Stimulated activated CD8-positive, alpha-beta memory T cell treated with anti-CD3 and anti-CD28 coated beads, Interleukin-15, amount 100 ng/mL, for 48 hours (primary cell): ENCODE measurements at places on chromosomes 2 and 18.

GRCh38 chr2:24082787-24083566 lies 1.7 kb downstream of the TP53I3 start:
- DNase-seq, result no peak

GRCh38 chr2:60486067-60486466 lies 67.4 kb downstream of the BCL11A start:
- DNase-seq, result no peak

- DNase-seq, result no peak
Observed at GRCh38 chr2:230762317-230762896, 49.8 kb downstream of the CAB39 start.

DNA sequence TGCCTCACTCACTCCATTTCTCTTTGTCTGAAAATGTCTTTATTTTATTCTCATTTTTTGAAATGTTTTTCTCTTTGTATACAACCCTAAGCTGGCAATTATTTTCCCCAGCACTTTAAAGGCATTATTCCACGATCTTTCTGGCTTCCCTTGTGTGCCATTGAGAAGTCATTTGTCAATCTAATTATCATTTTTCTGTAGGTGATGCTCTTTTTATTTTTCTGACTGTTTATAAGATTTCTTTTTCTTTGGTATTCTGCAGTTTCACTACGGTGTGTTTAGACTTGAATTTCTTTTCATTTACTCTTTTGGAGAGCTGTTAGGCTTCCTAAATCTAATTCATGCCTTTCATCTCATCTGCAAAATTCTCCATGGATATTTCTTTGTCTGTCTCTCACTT lies 8.1 kb downstream of the SCYGR4 start:
- DNase-seq, result no peak

- DNase-seq, result peak; percentile 10
Observed at GRCh38 chr18:11851806-11852337, 659 bp downstream of the CHMP1B start.

- DNase-seq, result no peak
Observed at GRCh38 chr2:113180131-113180946, 6.6 kb downstream of the PSD4 start.

- no peak for DNase-seq
Observed at GRCh38 chr2:222671259-222672067, at the start of gene MOGAT1. MOGAT1 (plus strand) TSS chr2:222671658; CDS start chr2:222671786, 128 bp downstream.

DNA sequence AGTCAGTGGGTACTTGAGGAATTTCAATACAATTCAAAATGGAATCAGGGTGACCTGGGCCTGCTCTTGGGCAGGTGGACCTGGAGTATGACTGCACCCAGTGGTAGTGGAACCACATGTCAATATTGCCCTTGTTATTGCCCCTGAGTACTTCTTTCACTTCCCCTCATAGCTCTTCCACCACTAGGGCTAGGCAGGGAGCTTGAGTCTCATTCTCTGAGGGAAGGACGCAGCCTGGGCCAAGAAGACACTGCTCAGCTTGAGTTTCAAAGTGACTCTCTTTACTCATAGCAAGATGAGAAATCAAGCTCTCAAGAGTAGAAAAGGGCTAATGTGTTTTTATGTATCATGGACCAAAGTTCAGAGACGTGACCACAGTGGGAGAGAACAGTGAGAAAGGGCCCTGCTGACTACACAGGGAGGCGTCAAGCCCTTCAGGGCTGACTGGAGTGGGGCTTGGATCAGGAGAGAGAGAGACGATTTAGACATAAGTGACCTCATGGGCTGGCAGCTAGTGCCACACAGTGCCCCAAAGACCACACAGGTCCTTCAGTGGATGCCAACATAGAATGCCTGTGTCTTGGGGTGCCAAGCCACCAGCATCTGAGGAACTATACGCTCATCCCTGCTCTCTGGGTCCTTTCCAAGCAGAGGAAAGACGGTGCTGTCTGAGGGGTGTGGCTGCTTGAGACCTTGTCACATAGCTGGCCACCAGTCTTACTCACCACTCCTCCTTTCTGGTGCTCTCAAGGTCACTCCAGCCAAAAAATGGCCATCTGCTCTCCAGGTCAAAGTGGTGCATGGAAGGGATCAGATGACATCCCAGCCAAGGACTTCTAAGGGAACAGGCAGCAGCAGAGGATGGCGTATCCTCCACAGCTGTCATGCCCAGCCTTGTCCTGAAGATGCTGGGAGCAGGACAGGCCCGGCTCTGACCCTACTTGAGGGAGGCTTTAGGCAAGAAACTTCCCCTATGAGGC lies 13.0 kb downstream of the PTMA start:
- no peak for DNase-seq

DNA sequence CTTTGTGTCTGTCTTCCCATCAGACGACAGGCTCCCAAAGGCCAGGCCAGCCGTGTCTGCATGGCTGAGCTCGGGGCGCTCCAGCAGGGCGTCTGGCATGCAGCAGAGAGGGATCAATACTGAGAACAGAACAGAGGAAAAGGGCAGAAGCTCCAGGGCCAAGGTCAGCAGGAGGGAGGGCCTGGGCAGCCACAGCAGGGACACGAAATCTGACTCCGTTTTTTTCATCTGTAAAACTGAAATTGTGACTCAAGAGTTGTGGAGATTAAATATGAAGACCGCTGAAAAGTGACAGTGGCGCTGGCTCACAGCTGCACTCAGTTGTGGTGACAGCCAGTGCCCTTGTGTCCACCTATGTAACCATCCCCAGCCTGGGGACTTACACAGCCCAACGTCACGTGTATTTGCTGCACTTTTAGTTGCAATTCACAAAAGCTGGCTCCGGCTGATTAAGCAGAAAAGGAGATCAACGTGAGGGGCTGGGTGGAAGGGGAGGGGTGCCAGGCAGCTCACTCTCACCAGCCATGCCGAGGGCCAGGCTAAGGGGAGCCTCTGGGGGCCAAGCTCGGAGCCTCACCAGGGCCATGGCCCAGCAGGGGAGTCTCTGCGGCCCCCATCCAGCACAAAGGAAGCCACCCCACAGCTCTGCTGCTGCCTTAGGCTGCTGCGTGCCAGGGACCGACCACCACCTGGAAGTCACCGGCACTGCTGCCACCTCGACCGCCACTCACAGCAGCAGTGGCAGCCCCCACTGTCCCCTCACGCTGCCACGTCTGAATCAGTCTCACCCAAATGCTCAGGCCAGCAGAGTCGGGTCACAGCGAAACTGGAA lies 74.7 kb downstream of the EIPR1 start:
- DNase-seq, result no peak

DNA sequence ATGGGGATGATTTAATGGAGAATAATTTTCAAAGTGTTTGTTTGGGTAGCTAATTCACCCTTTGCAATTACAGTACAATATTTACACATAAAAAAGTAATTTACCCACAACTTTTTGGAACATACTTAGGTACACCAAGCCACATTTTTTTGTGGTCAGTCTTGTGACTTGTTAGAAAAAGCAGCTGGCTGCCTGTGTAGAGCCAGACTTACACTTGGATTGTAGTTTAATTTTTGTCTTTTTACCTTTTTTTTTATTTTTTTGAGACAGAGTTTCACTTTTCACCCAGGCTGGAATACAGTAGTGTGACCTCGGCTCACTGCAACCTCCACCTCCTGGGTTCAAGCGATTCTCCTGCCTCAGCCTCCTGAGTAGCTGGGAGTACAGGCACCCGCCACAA lies 45.4 kb downstream of the RALBP1 start:
- DNase-seq, result no peak

- DNase-seq, result no peak
Observed at GRCh38 chr2:164705412-164706167, 84.3 kb upstream of the GRB14 start.

DNA sequence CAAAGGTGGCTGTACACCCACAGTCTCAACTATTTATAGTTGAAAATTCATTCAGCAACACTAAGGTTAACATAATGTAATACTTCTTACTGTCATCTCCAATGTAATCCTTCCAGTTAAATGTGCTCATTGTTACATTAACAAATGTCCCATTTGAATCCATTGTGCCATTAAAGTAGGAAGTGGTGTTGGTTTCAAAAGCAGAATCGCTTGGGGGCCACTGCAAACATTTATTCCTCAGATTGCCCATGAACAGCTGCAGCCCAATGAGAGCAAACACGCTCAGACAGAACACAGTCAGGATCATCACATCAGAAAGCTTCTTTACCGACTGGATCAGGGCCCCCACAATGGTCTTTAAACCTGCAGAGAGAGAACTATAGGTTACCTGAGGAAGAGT lies 41.4 kb downstream of the SCN3A start:
- no peak for DNase-seq

- no peak for DNase-seq
Observed at GRCh38 chr2:120305296-120305695, 40.6 kb upstream of the INHBB start.

GRCh38 chr2:44169155-44169898 lies 652 bp downstream of the PPM1B start:
- no peak for DNase-seq

- no peak for DNase-seq
Observed at GRCh38 chr18:63844254-63844653, 43.3 kb upstream of the SERPINB2 start.

DNA sequence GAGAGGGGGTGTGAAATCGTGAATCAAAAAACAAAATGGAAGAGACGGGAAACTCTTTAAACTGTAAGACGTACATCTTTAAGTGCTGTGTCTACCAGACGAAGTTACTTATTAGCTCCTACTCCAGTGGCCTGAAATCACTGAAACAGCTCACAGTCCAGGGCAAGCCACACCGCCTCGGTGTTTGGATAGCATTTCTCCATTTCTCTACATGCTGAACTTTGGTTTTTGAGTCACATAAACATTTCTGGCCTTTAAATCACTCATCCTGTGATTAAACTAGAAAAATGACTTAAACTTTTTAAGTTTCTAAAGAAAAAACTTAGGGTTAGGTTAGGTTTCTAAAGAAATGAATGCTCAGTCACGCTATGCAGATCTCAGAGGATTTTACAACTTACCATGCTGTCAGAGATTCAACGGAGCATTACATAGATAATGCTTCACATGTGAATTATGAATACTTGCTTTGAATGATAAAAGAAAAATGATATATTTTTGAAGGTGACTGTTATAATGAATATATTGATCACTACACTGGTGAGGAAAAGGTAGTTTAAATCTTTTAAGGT lies 138.4 kb downstream of the MBP start:
- no peak for DNase-seq

DNA sequence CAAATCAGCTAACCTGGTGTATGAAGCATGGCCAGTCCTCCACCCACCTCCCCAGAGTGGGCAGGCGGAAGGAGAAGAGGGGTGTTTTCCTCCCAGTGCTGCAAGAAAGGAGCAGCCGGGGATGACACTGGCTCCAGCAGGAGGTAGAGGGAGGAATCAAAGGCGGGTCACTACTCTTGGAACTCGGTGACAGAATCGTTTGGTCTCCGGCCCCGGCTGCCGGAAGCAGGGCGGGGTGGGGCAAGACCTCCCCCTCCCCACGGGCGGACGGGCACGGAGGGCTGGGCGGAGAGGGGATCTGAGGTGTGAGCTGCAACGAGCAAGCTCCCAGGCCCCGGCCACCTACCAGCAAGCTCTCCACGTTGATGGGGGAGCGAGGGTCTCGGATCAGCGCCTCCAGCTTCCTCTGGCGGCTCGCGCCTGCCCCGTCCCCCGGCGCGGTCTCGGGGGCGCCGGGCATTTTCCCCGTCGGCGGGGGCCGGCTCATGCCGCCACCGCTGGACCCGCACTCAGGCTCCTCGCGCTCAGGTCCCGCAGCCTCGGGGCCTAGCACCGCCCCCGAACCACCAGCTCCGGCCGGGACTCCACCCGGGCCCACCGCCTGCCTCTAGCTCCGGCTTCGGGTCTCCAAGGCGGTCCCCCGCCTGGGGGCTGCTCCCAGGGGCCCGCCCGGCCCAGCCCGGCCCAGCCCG lies 640 bp downstream of the ROCK2 start:
- DNase-seq, result no peak

DNA sequence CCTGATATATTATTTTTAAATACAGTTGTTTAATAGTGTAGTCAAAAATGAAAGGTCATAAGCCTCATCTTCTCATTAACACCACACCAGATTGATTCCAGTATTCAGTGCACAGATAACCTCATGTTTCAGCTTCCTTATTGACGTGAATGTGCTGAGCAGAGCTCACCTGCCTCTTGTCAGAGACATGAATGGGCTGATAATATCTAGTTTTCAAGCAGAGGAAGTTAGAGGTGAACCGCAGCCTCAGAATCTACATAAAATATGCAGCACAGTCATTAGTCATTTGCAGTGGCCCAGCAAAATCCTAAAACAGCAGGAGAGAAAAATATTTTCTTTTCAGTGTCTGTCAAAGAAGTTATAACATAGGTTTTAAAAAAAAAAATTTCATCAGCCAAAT lies 216.2 kb downstream of the GBX2 start:
- no peak for DNase-seq

GRCh38 chr2:240705204-240705791 lies 13.6 kb downstream of the AQP12A start:
- no peak for DNase-seq

DNA sequence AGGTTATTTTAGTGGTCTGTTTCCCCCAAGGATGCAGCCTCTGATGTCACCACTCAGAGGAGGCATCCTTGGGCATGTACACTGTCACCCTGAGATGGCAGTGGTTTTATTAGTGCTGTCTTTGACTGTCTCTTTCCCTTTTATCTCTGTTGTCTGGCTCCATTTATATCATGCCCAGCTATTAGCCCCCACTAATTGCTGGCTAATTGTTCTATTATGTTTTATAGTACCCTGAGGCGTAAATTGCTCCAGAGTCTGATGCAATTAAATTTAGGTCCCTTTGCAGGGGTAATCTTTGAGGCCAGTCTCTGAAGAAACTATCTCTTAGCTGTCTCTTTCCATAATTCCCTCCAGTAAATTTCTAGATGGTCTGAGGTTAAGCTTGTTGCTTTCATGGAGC lies 301.0 kb upstream of the KLHL29 start:
- no peak for DNase-seq

DNA sequence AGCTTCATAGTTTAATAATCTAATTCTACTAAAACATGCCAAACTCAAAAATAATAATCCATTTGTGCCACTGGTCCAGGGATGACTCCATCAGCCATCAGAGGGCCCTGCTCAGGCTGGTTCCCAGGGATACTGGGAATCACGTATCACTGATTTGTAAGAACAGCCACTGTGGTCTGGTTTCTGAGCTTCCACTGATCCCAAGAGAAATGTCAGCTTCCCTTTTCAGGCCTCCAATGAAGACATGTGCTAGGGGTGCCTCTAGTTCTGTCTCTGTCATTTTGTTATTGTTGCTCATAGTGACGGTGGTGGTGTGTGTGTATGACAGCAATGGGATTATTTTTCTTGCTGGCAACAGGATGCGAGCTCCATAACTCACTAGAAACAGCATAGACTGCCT lies 83.2 kb downstream of the CELF4 start:
- DNase-seq, result no peak

DNA sequence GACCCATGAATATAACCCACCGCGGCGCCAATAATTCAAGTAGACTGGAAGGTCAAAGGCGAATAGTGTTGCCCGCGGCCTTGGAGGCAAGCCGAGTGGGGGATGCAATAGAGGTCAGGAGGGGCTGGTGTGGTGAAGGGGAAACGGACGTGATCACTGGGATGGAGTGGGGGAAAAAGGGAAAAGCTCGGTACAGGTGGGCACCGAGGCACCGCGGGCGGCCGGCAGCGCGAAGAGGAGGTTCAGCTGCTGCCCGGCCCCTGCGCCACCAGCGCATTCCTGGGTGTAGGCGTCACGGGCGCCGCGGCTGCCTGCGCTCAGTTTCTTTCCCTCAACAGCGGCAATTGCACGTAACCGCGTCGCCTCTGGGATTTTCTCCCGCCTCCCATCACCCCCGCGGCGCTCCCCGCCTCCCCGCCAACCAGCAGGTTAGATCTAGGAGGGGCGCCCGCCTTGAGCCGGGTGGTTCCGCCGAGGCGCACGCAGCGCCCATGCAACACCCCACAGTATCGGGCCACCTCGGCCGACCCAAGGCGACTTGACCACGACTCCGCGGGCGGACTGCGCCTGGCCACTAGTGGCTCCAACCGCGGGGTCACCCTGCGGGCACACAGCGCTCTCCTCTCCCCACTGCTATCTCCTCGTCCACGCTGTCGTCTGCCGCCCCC lies 1.5 kb downstream of the RND3 start:
- no peak for DNase-seq
